Upper lobe of left lung (tissue), 6 donors: ENCODE measurements at places on chromosomes 6 and 20. TPM values are rescaled to one million over a fixed set of nuclear protein-coding genes. Genes with fewer than 3 reads are reported as not detected.

GRCh38 chr6:136784910-136785746 is 7.1 kb downstream of the MAP3K5 start:
- peak; percentile 87 for DNase-seq
- H3K4me1 ChIP-seq = peaks cover 57% of the 10 kb centered on the region
- no peaks in the 10 kb centered on the region for H3K27me3 ChIP-seq
- H3K36me3 ChIP-seq = no peaks in the 10 kb centered on the region
- peak overlapping the region; percentile 57 for H3K27ac ChIP-seq

DNA sequence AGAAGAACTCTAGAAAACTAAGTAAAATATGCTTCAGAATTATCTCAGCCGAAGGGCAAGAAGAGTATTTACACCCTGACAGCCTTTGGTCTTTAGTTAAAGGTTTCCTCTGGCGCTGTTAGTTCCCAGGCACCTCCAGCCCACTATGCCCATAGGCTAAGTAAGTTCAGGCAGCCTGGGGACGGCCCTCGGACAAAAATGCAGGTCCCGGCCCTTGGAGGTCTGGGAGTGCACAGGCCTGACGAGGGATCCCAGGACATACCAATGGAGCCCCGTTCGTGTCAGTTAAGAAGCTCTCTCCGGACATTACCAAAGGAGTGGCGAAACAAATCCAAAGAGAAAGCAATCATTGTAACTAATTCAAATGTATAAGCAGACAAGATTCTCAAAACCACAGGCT is 311.8 kb downstream of the CD83 start:
- no peak overlapping the region for H3K4me3 ChIP-seq
- no peak for DNase-seq
- H3K27ac ChIP-seq = no peak overlapping the region
- no peaks in the 10 kb centered on the region for H3K36me3 ChIP-seq
- no peaks in the 10 kb centered on the region for H3K27me3 ChIP-seq

DNA sequence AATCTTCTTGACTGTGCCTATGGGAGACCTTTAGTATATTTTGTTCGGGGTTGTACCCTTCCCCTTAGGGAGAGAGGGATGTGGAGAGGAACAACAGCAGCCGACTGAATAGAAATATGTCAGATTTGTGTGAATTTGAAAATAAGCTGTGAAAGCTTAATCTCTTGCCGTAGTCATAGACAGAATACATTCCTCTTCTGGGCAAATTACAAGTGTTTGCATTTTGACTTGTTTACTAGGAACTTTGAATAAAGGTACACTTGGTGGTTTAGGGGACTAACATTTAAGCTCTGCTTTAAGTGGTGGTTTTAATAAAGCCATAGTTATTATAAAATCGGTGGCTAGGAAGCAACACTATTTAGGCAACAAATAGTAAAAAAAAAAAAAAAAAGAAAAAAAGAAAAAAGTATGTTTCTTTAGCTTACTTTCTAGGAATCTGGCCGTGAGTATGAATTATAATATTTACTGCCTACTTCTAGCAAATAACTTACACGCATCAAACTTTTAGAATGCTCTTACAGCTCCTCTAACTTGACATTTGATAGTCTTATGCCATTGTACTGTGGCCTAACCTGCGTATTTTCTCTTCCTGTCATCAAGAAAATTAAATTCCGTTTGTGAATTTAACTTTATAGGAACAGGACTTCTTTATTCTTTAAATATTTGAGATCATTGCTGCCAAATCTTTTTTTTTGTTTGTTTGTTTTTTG is 65.1 kb downstream of the ZBTB2 start:
- H3K4me1 ChIP-seq = peaks cover 29% of the 10 kb centered on the region
- peak overlapping the region; percentile 51 for H3K4me3 ChIP-seq
- H3K27ac ChIP-seq = peak overlapping the region; percentile 85
- DNase-seq = no peak

The TRIM38 gene
- total RNA-seq = 15.7 TPM

The GHRH gene
- not detected for total RNA-seq

The UNC93A gene
- total RNA-seq = not detected

- H3K4me3 ChIP-seq = no peak overlapping the region
- no peaks in the 10 kb centered on the region for H3K36me3 ChIP-seq
- no peak overlapping the region for H3K27ac ChIP-seq
- no peaks in the 10 kb centered on the region for H3K27me3 ChIP-seq
- DNase-seq = peak; percentile 38
These were observed 88.1 kb downstream of the RSPH3 start for GRCh38 chr6:158911746-158912480.

DNA sequence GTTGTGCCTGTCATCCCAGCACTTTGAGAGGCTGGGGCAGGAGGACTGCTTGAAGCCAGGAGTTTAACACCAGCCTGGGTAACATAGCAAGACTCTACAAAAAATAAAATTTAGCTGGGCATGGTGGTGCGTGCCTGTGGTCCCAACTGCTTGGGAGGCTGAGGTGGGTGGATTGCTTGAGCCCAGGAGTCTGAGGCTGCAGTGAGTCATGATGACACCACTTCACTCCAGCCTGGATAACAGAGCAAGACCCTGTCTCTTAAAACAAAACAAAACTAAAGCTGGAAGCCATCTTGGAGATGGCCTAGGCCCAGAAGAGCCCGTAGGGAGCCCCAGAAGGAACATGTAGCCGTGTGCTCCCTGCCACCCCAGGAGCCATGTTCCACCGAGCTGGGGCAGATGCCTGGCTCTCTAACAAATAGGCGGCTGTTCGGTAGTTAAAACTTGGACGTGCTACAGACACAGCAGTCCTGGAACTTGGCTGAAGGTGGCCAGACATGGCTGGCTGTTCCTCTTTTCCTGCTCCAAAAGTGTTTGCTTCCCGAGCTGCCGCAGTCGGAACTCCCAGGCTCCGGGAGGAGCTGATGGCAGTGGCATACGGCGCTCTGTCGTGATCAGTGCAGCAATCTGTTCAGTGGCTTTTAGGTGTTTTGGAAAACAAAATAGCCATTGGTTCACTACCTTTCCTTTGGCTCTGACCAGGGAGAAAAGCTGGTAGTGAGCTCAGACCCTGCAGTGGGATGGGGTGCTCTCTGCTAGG is 37.0 kb downstream of the DYNLT1 start:
- peaks cover 70% of the 10 kb centered on the region for H3K36me3 ChIP-seq
- no peak for DNase-seq
- no peaks in the 10 kb centered on the region for H3K27me3 ChIP-seq

- H3K4me1 ChIP-seq = peaks cover 20% of the 10 kb centered on the region
- DNase-seq = no peak
- peaks cover 98% of the 10 kb centered on the region for H3K36me3 ChIP-seq
- H3K27me3 ChIP-seq = no peaks in the 10 kb centered on the region
These were observed 26.9 kb downstream of the DDX27 start for GRCh38 chr20:49245921-49246740.

DNA sequence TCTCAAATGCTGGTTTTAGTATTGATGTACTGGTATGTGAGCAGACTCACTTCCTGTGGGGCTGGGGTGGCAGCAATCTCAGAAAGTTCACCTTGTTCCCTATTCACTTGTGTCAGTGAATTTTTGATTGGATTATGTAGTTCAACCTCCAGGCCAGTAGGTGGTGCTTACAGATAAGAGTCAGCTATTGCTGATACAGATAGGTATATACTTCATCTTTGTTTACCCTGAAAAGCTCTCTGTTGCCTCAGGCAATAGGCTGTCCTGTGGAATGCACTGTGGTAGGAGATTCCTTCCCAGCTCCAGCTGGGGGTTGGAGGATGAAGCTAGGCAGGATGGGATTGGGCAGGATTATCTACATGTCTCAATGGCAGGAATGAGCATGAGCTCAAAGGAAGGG is 851.2 kb upstream of the EYS start:
- H3K27ac ChIP-seq = no peak overlapping the region
- no peaks in the 10 kb centered on the region for H3K36me3 ChIP-seq
- DNase-seq = no peak

- H3K4me3 ChIP-seq = no peak overlapping the region
- H3K27me3 ChIP-seq = no peaks in the 10 kb centered on the region
- DNase-seq = no peak
- no peaks in the 10 kb centered on the region for H3K36me3 ChIP-seq
These were observed 135.2 kb upstream of the TCF21 start for GRCh38 chr6:133753756-133754155.

DNA sequence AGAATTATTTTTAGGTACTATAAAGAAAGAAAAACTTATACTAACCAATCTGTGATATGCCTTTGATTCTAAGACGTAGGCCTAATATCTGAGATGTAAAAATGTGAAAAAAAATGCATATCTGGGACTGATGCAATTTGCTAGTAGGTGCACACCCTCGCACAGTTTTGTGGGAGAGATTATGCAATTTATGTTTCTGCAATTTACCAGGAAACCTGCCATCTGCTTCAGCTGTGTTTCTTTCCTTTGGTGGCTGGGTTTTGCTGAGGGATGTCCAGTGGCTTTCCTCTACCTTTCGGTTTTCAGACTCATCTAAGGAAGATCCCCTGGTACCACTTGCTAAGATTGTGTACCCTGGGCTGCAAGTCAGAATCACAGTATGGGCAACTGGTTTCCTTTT is 186.9 kb downstream of the ZFP64 start:
- no peaks in the 10 kb centered on the region for H3K4me1 ChIP-seq
- H3K27me3 ChIP-seq = no peaks in the 10 kb centered on the region
- no peaks in the 10 kb centered on the region for H3K36me3 ChIP-seq
- H3K27ac ChIP-seq = no peak overlapping the region

The PCK1 gene
- not detected for total RNA-seq

DNA sequence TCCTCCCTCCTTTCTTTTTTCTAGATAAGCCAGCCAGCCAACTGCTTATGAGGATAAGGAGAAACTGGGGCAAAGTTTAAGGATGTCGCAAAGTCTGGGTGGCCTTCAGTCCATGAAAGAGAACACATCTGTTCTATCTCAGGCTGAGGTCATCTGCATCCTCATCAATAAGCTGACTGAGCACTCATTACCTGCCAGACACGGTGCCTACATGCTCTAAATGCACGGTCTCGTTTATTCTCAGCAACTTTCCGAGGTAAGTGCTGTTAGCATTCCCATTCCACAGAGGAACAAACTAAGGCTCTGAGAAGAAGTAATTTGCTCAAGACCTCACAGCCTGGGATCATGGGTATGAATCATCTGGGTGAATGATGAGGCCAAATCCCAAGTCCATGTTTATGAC is 133.1 kb downstream of the BCAS1 start:
- H3K36me3 ChIP-seq = no peaks in the 10 kb centered on the region
- no peaks in the 10 kb centered on the region for H3K27me3 ChIP-seq
- H3K27ac ChIP-seq = no peak overlapping the region
- H3K4me1 ChIP-seq = peaks cover 33% of the 10 kb centered on the region

The NKX2-4 gene
- not detected for total RNA-seq

The HSPA12B gene
- 21.2 TPM for total RNA-seq

DNA sequence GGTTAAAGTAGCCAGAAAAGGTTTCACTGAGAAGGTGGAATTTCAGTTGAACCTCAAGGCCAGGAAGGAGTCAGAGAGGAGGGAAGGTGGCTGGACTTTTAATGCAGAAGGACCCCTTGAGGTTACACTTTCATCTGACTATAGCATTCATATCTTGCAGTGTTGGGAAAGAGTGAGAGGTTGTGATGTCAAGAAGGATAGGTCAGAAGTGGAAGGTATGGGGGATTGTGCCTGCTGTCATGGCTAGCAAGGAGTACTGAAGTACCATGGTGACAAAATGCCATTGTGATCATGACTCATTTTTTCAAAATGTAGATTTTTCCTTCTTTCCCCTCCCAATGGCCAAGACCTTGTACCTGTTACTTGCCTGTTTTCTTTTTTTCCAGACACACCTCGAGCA is 5.2 kb upstream of the BACH2 start:
- no peak overlapping the region for H3K27ac ChIP-seq
- H3K27me3 ChIP-seq = no peaks in the 10 kb centered on the region
- H3K36me3 ChIP-seq = no peaks in the 10 kb centered on the region
- no peak overlapping the region for H3K4me3 ChIP-seq

- no peaks in the 10 kb centered on the region for H3K27me3 ChIP-seq
- peaks cover 13% of the 10 kb centered on the region for H3K36me3 ChIP-seq
- H3K4me3 ChIP-seq = no peak overlapping the region
- no peak overlapping the region for H3K27ac ChIP-seq
- no peaks in the 10 kb centered on the region for H3K4me1 ChIP-seq
- DNase-seq = no peak
These were observed 36.7 kb downstream of the POU3F2 start for GRCh38 chr6:98871057-98871456.
